ENCODE measurements at places on chromosomes 11 and 22.

- DNase-seq = no peak
- H3K4me1 ChIP-seq = peaks cover 82% of the 10 kb centered on the region
- H3K4me3 ChIP-seq = peak overlapping the region; percentile 7
- peak overlapping the region; percentile 97 for H3K27ac ChIP-seq
- H3K27me3 ChIP-seq = no peaks in the 10 kb centered on the region
- H3K36me3 ChIP-seq = no peaks in the 10 kb centered on the region
These were observed 27.1 kb upstream of the TMPRSS4 start for GRCh38 chr11:118049771-118050170.

DNA sequence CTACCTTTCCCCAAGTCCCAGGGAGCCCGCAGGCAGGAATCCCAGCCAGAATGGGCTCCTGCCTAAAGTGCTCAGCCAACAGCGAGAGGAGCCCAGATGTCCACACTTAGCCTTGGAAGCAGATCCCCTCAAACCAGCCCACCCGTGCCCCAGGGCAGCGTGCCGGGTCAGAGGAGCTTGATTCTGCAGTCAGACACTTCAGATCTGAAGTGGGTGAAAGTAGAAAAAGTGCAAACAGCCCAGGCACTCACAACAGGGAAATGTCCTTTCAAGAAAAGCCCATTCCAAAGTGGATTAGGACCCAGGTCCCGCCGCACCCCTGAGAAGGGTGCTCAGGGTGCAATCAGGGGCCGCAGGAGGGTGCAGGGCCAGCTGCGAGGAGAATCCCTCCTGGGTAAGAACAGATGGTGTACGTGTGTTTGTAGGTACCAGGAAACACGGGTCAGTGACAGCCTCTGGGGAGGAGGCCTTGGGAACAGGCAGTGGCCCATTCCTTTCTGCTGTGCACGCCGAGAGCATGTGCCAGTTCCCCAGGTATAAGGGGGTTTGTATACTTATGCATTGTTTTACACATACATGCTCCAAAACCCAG is 17.7 kb downstream of the ELFN2 start:
- H3K4me1 ChIP-seq = peaks cover 8% of the 10 kb centered on the region
- no peak overlapping the region for H3K4me3 ChIP-seq
- peaks cover 8% of the 10 kb centered on the region for H3K27me3 ChIP-seq
- no peak for DNase-seq
- no peaks in the 10 kb centered on the region for H3K36me3 ChIP-seq

DNA sequence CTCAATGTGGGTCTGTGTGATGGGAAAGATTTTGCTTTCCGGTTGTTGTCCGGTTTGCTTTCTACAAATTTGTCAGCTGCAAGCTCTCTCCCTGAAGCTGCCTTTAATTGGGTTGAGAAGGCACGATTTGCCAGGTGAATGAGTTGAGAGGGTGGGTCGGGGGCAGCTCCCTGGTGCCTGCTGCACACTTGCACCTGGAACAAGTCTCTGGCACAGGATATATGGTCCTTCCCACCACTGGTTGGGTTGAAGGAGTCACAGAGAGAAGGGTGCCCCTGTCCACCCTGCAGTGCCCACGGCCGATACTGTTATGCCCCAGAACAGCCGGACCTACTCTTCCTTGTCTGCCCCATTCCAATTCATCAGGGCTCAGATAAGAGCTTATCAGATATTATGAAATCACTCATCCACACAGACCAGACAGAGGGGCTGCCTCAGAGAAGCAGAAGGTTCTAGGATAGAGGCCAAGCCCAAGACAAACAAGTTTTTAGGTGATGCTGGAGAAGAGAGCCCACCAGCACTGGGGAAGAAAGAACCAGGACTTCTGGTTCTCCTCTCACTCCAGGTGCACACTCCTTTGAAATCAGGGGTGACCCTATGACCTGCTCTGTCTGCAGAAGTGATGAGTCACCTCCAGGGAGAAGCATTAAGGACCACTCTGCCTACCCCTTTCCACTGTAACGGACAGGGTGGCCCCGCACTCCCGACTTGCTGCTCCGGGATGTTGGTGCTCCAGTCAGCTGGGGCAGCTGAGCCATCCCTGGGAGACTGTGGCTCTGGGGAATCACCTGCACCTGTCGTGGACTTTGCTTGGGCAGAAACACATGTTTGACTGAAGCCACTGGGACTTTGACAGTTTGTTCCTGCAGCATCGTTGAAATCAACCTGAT is 45.3 kb downstream of the RTL6 start:
- H3K4me3 ChIP-seq = no peak overlapping the region
- no peaks in the 10 kb centered on the region for H3K36me3 ChIP-seq
- H3K4me1 ChIP-seq = peaks cover 12% of the 10 kb centered on the region
- DNase-seq = no peak
- H3K27ac ChIP-seq = no peak overlapping the region
- no peaks in the 10 kb centered on the region for H3K27me3 ChIP-seq

DNA sequence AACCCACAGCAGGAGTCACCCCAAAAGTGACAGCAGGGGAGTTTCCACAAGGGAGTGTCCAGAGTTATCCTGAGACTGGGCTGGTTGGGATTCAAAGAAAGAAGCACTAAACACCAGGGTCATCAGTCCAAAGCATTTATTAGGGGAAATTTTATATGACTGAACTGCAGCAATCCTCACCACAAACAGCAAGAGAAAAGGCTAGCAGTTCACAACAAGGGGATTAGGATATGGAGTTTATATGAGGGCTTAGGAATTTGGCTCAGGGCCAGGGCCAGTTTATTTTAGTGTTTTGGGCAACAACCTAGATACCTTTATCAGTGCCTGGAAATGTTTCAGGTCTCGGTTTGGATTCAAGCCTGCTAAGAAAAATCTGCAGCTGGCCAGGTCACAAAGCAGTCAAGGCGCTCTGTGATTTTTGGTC is 4.6 kb upstream of the TMEM126A start:
- no peak for DNase-seq
- peak overlapping the region; percentile 40 for H3K27ac ChIP-seq
- no peak overlapping the region for H3K4me3 ChIP-seq
- peaks cover 13% of the 10 kb centered on the region for H3K4me1 ChIP-seq
- no peaks in the 10 kb centered on the region for H3K36me3 ChIP-seq

DNA sequence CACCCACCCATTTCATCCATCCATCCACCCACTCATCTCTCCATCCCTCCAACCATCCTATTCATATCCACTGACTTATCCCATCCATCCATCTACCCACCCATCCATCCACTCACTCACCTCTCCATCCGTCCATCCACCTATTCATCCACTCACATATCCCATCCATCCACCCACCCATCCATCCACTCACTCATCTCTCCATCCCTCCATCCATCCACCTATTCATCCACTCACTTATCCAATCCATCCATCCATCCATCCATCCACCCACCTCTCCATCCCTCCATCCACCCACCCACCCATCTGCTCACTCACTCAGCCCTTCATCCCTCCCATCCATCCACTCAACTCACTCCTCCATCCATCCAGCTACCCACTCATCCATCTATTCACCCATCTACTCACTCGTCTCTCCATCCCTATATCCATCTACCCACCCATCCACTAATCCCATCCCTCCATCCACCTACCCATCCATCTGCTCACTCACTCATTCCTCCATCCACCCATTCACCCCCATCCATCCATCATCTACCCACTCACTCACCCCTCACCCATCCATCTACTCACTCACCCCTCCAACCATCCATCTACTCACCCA is 36.2 kb downstream of the TRMU start:
- H3K27ac ChIP-seq = peak overlapping the region; percentile 18
- DNase-seq = no peak
- H3K27me3 ChIP-seq = peaks cover 13% of the 10 kb centered on the region
- H3K4me1 ChIP-seq = peaks cover 25% of the 10 kb centered on the region
- H3K36me3 ChIP-seq = peaks cover 2% of the 10 kb centered on the region

All from naive thymus-derived CD8-positive, alpha-beta T cell (primary cell).